Hematopoietic multipotent progenitor cell treated with erythropoietin and hydrocortisone succinate and interleukin-3 and kit ligand, for 6 days (in vitro differentiated cells): ENCODE measurements at places on chromosomes 6 and 20.

DNA sequence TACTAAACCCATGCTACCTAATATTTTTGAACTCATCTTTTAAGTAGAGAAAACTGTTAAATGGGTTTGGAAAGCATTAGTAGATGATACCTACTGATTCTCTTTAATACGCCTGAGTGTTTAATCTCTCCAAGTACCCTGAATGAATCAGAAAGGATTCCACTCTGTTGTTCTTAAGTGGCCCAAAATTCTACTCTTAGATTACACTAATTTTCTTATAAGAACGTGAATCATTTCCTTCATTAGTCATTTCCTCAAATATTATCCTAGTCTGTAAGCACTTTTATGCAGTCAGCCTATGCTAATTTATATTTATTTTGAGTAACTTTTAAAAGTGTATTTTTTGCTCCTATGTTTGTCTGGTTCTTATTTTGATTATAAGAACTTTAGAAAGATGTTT is 380.0 kb downstream of the BTBD9 start:
- no peak for DNase-seq

DNA sequence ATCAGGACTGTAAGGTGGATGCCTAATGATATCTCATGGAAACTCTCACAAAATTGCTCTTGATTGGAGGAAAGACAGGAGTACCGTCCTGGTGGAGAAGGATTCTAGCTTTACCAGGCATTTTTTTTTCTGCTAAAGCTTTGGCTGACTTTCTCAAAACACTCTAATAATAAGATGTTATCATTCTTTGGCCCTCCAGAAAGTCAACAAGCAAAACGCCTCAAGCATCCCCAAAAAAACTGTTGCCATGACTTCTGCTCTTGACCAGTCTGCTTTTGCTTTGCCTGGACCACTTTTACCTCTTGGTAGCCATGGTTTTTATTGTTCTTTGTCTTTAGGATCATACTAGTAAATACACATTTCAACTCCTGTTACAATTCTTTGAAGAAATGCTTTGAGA is 55.5 kb upstream of the RUNX2 start:
- no peak for DNase-seq

GRCh38 chr20:49508435-49509199 is 26.1 kb upstream of the KCNB1 start:
- DNase-seq, result peak; percentile 81

DNA sequence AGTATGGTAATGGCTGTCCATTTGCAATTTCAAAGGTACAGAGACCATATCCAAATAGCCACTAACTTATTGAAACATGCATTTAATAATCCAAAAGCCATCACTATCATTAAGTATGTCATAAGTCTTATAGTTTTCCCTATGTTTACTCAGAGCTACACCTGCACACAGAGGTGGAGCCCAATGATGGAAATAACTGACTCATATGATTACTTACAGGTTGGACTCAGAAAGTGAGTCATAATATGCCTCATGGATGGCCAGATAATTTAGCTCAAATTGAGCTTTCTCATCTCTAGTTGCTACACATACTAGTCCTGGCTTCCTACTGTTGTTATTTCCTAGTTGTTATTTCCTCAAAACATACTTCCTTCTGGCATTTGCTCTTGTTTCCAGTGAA is 104.4 kb upstream of the KHDRBS2 start:
- no peak for DNase-seq

DNA sequence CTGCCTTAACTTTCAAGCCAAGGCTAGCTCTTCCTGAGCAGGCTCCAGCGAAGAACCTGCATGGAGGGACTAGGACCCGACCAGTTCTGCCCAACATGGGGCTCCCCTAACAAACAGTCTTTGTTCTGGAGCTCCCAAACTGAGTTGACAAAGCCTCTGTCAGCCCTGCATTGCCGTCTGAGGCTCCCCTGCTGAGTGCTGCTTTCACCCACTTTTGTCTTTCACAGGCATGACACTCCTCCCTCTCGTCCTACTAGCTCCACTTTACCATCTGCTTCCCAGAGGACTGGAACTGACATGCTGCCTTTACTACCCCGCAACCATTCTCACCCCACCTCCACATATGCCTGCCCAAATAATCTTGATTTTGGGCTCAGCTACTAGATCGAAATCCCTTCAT is 45.1 kb upstream of the B4GALT5 start:
- DNase-seq, result no peak

GRCh38 chr20:53654932-53655624 is 61.4 kb upstream of the ZNF217 start:
- peak; percentile 71 for DNase-seq

DNA sequence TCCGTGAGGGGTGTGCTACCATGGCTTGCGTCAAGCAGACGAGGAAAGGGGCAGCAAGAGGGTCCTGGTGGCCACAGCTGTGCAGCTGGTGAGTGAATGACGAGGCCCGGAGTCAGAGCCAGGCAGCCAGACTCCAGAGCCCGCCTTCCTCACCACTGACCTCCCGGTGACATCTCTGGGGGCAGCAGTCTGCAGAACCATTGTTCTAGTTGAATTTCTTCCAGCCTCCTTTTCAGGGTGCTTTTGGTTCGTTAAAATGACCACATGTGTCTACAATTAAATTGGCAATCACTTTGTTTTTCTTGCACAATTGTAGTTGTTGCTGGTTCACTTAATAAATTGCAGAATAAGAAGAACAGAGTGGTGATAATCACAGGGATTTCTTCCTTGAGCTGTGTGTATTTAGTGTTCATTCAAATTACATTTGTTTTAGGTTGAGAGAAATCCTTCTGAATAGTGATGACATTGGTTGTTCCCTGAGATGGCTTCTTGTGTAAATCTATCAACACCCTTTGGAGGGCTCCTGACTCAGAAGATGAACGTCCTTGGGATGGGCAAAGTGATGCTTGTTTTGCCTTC is 96.4 kb downstream of the TULP4 start:
- no peak for DNase-seq

GRCh38 chr6:70985156-70985555 is 28.3 kb upstream of the B3GAT2 start:
- peak; percentile 4 for DNase-seq

DNA sequence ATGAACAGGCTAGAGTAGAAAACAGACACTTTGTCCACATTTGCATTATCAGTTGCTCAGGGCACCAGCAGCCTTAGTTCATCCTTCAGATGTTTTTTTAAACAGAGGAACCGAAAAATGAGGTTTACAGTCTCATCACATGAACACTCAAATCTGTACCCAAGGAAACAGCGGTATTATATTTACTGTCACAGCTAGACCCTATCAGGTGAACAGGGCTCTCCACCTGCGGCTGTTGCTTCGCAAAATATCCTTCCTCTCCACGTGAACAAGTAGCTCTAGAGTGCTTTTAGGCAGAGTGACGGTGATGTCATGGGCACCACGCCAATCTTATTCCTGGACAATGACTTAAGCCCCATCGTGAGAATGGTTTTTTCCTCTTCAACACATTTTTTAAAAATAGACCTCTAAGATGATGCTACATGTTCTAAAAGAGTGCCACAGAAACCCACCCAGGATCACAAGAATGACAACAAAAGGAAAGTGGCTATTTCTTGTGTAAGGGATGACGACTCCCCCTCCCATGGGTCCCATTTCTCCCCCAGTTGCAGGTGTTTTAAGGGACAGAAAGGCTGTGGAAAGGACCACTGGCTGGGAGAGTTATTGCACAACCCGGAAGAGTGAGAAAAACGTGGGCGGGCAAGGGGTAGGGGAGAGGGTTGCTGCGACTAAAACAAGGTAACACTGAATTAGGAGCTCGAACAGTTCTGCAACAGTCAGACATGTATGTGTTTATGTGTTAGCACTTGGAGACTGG is 77.7 kb downstream of the EFHC1 start:
- no peak for DNase-seq

- no peak for DNase-seq
Measured at GRCh38 chr6:29828471-29828797, 809 bp downstream of the HLA-G start.

DNA sequence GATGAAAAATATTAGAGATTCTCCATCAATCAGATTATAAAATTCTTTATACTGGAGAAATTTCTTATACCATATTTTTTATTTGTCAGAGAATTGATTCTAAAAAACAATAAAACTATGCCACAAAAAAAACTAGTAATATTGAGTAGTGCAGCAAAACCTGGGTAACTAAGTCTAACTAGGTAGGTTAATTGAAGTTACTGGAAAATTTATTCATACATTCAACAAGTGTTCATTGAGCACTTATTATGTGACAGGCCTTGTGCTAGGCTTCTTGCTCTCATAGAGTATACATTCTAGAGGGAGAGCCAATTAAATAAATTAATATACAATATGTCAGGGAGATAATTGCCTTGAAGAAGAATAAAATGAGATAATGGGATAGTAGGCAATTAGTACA is 189.4 kb downstream of the EYA4 start:
- no peak for DNase-seq

DNA sequence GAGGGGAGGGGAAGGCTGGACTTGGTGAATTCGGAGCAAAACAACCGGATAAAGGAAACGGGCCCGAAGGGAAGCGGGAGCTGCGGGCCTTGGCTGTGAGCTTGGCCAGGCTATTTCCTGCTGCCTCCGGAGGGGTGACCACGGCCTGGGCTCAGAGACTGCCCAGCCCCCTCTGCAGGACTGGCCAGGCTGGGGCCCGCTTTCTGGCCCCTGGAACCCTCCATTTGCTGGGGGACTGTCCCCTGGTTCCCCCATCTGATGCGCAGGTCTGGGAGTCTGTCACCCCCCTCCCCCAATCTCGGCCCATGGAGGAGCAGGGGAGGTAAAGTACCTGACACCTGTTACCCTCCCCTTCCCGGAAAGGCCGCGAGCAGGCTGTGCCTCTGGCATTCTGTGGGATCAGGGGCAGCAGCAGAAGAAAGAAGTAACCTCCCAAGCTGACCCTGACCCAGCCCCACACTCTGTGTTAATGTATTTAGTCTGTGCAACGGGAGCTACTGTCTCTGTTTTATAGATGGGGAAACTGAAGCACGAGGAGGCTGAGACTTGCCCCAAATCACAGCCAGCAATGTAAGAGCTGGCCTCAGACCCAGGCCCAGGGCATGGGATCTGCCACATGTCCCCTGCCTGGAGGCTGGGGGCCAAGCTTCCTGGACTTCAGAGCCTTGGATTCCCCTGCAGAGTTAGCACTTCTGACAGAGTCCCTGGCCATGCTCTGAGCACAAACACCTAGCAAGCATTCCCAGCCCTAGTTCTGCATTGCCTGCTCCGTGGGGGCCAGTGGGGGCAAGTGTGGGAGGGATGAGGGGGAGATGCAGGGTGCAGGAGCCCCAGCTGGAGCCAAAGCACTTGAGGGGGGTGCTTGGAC is 3.5 kb downstream of the C20orf204 start:
- DNase-seq, result no peak

GRCh38 chr20:50663095-50663821 is 28.1 kb downstream of the RIPOR3 start:
- peak; percentile 69 for DNase-seq

- no peak for DNase-seq
Measured at GRCh38 chr6:149851461-149852110, 12.6 kb downstream of the LRP11 start.

DNA sequence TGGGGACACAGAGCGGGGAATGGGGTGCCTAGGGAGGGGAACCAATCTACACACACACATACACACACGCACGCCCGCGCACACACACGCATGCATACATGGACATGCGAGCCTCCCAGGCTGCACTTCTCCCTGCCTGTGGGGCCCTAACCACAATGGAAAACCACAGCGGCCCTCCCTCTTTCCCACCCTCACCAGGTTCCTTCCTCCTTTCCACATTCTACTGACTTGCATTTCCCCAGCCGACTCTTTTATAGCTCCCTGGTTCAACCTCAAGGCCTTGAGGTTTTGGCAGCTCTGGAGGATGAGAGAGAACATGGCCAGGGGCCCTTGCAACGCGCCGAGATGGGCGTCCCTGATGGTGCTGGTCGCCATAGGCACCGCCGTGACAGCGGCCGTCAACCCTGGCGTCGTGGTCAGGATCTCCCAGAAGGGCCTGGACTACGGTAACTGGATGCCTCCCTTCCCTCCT is at the start of gene BPI:
Gene BPI, plus strand, starts transcription at position 249 of the 472 bp plus-strand sequence. Its CDS starts 68 bp downstream, at position 317.
- peak; percentile 71 for DNase-seq

DNA sequence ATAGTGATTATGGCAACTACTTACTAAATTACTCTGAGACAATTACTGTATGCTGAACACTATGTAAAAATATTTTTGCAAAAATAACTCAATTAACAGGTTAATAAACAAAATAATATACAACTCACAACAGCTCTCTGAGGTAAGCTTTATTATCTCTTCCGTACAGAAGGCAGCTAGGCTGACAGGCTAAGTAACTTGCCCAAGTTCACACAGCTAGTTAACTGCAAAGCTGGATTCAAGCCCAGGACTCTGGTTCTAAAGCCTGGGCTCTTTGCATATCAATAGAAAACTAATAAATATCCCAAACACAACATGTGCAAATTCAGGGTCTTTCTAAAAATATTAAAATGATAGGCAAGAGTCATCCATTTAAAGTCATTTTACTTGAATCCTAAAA is 169.5 kb upstream of the BEND3 start:
- DNase-seq, result peak; percentile 65

- no peak for DNase-seq
Measured at GRCh38 chr6:86476311-86476710, 461.0 kb upstream of the HTR1E start.

GRCh38 chr6:8958894-8959511 is 523.7 kb upstream of the SLC35B3 start:
- no peak for DNase-seq

DNA sequence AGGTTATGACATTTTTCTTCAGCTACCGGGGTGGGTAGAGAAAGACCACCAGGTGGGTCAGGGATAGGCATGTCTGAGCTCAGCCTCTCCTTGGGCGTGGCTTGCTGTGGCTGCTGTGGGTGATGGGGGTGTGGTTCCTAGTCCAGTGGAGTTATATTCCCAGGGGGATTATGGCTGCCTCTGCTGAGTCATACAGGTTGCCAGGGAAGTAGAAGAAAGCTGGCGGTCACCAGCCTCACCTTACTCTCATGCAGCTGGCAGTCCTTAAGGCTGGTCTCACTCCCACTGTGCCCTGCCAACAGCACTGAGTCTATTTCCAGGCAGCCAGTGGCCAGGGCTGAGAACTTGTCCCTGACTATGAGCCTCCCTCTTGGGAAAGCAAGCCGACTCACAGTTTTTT is 130.0 kb downstream of the SCP2D1 start:
- no peak for DNase-seq

DNA sequence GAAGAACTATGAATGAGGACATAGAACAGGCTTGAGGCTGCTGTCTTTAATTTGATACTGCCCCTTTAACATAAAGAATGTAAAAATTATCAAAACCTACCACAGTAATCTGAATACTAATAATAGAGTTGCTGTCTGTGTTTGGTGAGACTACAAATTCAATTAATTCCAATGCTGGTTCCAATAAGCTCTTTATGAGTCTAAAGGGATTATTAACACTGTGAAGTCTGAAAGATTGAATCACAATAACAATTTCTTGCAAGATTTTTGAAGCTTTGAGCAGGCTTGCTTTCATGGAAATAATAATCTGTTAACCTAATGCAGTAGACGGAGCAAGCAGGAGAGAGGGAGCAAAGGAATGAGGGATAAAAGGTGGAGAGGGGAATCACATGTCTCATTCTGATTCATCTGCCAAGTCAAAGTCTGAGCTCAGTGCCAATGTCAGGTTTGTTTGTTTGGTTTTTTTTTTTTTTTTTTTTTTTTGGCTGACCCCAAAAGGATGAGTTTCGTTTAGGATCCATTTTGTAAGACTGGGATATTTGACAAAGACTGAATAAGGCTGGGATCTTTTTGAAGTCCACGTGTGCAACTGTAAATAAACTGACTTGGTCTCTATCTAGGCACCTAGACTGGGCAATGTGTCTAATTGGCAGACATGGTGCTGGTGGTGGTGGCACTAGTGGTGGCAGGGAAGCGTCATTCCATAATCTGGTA is 211.6 kb downstream of the RNF144B start:
- no peak for DNase-seq
